ENCODE measurements at places on chromosomes 7 and 10. TPM values are rescaled to one million over a fixed set of nuclear protein-coding genes. Genes with fewer than 3 reads are reported as not detected.

The ARHGAP21 gene
- 40.1 TPM for total RNA-seq

The NRCAM gene
- total RNA-seq: 10.9 TPM

The FKBP9 gene
- 62.9 TPM for total RNA-seq

The ANKRD30A gene
- total RNA-seq: not detected

The UNCX gene
- total RNA-seq: not detected

The NME8 gene
- total RNA-seq: not detected

The DOCK4 gene
- 6.5 TPM for total RNA-seq

The DPP6 gene
- total RNA-seq: 0.12 TPM

The LEP gene
- 0.12 TPM for total RNA-seq

The PAX4 gene
- total RNA-seq: not detected

The POLR2J gene
- total RNA-seq: 38.5 TPM

The CYP3A7 gene
- total RNA-seq: not detected

The ZNF22 gene
- total RNA-seq: 7.0 TPM

DNA sequence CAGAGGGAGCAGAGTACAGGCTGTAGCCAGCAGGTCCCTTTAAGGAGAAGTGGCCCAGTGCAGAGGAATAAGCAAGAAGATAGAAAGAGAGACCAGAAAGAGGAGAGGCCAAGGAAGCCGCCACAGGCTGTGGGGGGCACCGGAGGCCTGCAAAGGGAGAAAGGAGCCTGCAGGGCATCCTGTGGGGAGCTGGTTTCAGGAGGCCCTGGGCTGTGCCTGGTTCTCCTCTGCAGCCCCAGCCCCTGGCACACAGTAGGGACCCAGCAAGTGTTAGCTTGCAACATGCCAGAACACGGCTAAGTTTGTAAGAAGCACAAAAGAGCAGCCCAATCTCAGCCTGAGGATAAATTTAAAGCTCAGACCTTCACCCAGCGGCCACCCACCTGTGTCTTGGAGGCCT lies 12.3 kb upstream of the C10orf71 start:
- ATAC-seq: no peak

- ATAC-seq: no peak
Observed at GRCh38 chr10:21505711-21506278, 19.7 kb downstream of the SKIDA1 start.

DNA sequence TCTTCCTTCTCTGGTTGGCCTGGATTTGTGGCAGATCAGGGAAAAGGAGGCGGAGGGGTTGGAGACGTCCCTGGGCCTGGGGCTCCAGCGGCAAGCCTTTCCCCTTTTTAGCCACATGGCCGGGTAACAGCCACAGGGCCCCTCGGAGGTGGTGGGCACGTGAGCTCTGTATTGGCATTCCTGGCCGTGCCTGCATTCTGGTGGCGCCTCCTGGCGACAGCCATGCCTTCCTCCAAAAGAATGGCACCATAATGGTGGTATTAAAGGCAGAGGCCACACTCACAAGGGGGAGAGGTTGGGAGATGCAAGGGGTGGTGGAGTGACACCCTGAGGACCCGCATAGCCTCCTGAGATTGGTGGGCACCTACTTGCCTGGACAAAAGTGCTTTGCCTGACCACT lies 3.0 kb upstream of the AQP1 start:
- ATAC-seq: no peak

DNA sequence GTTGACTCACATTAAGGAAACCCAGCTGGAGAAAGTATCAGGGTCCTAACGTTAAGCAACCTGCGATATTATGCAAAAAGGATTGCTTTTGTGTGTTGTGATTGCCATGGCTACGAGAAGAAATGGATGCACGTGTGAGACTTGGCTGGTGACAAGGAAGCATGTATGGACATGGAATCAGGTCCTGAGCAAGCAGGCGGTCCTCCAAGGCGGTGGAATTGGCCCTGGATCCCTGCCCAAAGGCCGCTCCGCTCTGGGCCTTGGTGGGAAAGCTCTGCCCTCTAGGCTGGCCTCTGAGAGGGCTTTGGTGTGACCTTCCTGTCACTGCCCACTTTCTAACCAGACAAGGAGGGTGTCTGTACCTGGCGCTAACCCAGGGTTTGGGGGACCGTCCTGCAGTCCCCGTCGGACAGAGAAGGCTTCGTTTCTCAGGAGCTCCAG lies 192.1 kb downstream of the EBF3 start:
- ATAC-seq: no peak

DNA sequence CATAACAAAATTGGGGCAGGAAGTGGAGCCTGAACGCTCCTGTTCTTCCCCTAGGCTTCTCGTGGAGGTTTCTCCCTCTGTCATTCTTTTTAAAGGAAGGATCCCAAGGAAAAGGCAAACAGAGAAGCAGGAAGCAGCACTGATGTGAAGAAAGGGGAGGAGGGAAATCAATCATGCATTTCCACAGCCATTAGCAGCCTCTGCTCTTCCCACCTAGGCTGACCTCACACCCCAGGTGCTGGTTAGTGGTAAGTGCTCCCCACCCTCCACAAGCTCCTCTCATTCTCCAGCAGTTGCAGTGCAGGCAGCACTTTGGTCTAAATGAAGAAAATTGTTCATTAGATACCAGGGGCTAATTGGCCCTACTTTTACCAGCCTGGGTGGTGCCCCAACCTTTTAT lies 2.6 kb downstream of the CRHR2 start:
- no peak for ATAC-seq

DNA sequence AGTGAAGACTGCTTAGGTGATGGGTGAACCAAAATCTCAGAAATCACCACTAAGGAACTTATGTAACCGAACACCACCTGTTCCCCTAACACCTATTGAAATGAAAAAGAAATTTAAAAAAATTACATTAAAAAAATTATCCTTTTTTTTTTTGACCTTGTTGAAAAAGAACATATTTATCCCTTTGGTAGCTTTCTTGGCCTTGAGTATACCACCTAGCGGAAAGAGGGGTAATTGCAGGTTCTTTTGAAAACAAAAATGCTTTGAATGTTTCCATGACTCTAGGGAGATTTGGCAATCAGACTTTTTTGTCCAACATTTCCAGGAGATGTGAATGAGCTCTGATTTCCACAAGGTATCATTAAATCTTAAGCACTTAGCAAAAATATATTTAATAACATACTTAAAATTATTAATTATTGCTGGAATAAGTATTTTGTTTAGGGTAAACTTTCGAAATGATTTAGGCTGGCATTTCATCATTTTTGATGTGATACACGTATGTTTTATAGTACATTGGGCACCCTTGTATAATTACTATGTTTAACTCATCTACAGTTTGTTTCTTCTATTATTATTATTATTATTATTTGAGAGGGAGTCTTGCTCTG lies 47.0 kb upstream of the ELMO1 start:
- no peak for ATAC-seq

DNA sequence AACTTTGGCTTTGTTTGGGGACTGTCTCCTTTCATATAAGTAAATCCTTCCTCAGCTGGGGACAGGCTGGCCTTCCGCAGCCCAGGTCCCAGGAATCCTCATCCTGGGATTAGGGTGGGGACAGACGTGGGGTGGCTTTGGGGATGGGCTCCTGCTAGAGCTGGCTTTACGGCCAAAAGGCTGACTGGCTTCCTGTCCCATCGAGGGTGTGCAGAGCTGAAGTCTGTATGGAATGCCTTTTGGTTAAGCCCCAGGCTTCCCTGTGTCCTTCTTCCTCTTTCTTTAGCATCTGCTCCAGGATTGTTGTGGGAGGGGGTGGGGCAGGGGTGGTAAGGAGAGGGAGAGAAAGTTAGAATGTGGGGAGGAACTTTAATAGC lies 59.4 kb upstream of the AQP1 start:
- ATAC-seq: no peak

- no peak for ATAC-seq
Observed at GRCh38 chr10:119318411-119319160, 111.2 kb downstream of the GRK5 start.

- no peak for ATAC-seq
Observed at GRCh38 chr7:86431761-86432160, 211.9 kb upstream of the GRM3 start.

GRCh38 chr10:133418289-133418993 lies 6.0 kb downstream of the SPRN start:
- no peak for ATAC-seq

- ATAC-seq: peak; percentile 13
Observed at GRCh38 chr7:1043552-1044188, 676 bp upstream of the GPR146 start.

DNA sequence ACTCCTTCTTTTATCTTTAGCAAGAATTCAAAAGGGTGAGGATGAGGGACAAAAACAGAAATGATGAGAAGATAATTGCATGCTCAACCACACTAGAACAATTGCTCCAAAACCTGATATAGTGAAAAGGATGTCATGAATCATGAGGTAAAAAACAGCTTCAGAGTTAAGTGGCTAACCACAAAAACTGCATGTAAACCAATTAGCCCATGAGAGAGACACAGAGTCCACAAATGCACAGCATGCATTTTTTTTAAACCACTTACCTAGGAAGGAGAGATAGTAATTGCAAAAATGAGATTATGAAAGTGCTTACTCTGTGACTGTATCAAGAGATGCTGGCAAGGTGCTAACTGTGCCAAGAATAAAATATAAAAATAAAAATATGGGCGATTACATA lies 132.9 kb downstream of the MBL2 start:
- ATAC-seq: no peak

DNA sequence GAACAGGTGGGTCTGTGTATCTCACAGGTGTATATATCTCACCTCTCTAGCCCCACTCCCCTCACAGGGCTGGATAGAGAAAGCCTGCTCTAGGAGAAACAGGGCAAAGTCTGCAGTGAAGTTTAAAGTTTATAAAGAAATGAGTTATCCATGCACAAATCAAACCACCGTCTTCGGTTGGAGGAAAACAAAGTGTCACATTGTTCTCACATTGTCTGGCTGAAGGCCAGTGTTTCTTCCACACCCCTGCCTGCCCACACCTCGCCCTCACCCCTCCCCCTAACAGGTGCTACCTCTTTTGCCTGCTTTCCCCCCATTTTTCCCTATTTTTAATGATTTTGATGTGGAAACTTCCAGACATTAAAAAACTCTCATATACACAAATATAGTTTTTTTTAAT lies 25.8 kb downstream of the AQP1 start:
- no peak for ATAC-seq

DNA sequence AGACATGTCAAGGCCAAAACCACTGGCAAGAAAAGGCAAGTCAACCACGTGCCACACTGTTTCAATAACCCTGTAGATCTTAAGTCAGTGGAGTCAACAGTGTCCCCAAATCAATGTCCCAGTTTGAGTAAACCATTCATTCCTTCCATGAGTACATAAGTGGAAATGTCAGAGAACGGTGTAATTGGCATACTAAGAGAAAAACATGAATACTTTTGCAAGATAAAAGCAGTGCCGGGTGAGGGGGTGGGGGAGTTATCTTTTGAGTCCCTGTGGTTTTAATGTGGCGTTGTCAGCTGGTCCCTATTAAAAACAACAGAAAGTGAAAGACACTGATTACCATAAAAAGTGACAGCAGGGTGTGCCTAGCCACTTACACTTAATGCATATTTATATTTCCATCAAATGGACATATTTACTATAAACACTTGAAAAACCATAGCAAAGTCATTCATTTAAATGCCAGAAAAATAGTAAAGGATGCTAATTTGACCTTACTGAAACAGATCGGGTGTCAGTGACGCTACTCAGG lies 37.8 kb downstream of the RSU1 start:
- no peak for ATAC-seq

GRCh38 chr10:125087897-125088215 lies 72.5 kb downstream of the CTBP2 start:
- ATAC-seq: no peak

DNA sequence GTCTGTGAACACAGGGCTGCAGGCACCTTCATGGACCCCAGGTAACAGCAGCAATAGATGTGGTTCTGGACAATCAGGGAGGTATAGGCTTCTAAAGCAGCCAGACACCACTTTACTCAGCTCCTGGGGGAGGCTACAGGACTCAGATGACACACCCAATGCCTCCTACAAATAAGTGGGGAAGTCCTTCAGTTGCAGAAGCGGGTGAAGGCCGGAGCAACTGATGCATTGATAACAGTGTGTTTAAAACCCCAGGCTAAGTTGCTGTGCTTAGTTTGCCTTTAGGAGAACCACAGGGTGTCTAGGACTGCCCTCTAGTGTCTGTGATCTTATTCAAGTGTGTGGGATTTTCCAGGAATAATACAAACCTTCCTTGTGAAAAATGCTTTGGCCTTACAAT lies 5.9 kb upstream of the ITGA8 start:
- no peak for ATAC-seq

- ATAC-seq: no peak
Observed at GRCh38 chr7:31893365-31893764, 176.8 kb downstream of the PDE1C start.

GRCh38 chr10:129604333-129605032 lies 137.4 kb downstream of the MGMT start:
- ATAC-seq: no peak

DNA sequence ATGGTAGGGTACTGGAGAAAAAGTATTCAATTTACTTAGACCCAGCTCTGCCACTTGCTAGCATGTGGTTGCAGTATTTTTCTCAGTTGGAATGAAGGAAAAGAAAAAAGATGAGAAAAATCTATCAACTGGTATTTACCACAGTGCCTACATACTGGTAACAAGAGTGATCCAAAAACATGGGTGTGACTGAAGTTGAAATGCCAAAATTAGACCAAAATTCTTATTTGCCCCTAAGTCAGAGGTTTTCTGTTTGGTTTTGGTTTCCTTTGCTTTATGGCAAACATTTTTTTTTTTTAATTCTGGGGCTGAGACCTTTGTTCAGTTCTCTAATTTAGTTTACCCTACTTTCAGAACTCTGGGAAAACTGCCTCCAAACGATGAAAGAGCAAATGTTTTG lies 12.3 kb downstream of the HYCC1 start:
- ATAC-seq: no peak

GRCh38 chr10:120588311-120588710 lies 131.3 kb downstream of the PLPP4 start:
- ATAC-seq: no peak

GRCh38 chr7:44196450-44196872 lies 4.3 kb upstream of the YKT6 start:
- no peak for ATAC-seq
